ENCODE measurements at places on chromosomes 5 and 9. TPM values are rescaled to one million over a fixed set of nuclear protein-coding genes. Genes with fewer than 3 reads are reported as not detected.

DNA sequence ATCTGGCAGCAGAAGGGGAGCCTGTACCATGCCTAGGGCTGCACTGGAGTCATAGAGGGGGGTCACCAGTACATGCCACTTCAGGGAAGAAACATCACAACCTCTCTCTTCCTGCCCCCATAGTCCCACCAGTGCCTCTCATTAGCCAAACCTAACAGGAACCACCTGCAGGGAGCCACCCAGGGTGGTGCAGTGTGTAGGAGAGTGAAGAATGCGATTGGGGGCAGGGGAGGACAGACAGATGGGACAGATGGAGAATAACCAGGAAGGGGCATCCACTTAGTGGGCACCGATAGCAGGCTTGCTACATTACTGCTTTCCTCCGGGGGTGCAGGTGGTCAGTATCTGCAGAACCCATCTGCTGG lies 19.2 kb downstream of the DAPK1 start:
- DNase-seq = no peak
- H3K27me3 ChIP-seq = no peaks in the 10 kb centered on the region
- H3K4me3 ChIP-seq = no peak overlapping the region
- no peaks in the 10 kb centered on the region for H3K36me3 ChIP-seq
- no peak overlapping the region for H3K27ac ChIP-seq

DNA sequence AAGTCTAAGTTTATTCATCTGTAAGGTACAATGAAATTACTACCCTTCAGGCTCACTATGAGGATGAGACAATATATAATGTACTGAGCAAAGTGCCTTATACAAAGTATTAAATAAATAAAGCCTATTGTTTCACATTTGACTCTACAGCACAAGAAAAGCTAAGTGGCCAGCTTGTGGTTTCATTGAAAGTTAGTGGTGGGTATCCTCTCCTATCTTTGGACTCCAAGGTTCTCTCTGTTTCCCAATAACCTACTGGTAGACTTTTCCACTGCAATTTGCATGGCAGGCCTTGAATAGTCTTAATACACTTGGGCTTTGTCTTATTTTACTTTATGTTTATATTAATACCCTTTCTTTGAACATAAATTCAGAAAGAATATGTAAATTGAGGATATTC lies 262.7 kb downstream of the DEPDC1B start:
- H3K36me3 ChIP-seq = no peaks in the 10 kb centered on the region
- no peak overlapping the region for H3K4me3 ChIP-seq
- no peaks in the 10 kb centered on the region for H3K27me3 ChIP-seq

- DNase-seq = no peak
- no peak overlapping the region for H3K27ac ChIP-seq
- no peak overlapping the region for H3K4me3 ChIP-seq
Observed at GRCh38 chr5:126122942-126123341, 300.3 kb upstream of the GRAMD2B start.

DNA sequence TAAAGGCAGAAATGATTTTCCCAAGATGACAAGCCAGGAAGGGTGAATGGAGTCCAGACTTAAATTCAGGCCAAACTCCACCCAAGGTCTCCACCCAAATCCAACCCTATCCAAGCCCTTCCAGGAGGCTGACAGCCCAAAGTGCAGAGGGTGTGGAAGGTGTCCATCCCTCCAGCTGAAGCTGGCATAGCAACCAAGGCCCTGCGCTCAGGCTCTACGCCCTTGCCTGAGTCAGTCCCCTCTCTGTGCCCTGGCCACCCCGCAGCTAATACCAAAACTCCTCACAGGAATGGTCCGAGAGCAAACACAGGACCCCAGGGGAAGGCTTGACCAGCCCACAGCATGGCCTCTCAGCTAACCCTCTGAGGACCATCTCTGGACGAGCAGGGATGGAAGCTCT lies 2.1 kb downstream of the SEPTIN8 start:
- no peaks in the 10 kb centered on the region for H3K27me3 ChIP-seq
- H3K4me1 ChIP-seq = peaks cover 43% of the 10 kb centered on the region
- no peak overlapping the region for H3K27ac ChIP-seq
- no peaks in the 10 kb centered on the region for H3K36me3 ChIP-seq
- DNase-seq = no peak

GRCh38 chr5:164356790-164357189 lies 851.4 kb downstream of the MAT2B start:
- H3K36me3 ChIP-seq = no peaks in the 10 kb centered on the region
- H3K27ac ChIP-seq = no peak overlapping the region
- peaks cover 18% of the 10 kb centered on the region for H3K4me1 ChIP-seq
- H3K27me3 ChIP-seq = no peaks in the 10 kb centered on the region
- DNase-seq = no peak

- H3K27me3 ChIP-seq = no peaks in the 10 kb centered on the region
- no peaks in the 10 kb centered on the region for H3K4me1 ChIP-seq
- no peak overlapping the region for H3K4me3 ChIP-seq
Observed at GRCh38 chr5:112238473-112238872, 180.6 kb downstream of the EPB41L4A start.

DNA sequence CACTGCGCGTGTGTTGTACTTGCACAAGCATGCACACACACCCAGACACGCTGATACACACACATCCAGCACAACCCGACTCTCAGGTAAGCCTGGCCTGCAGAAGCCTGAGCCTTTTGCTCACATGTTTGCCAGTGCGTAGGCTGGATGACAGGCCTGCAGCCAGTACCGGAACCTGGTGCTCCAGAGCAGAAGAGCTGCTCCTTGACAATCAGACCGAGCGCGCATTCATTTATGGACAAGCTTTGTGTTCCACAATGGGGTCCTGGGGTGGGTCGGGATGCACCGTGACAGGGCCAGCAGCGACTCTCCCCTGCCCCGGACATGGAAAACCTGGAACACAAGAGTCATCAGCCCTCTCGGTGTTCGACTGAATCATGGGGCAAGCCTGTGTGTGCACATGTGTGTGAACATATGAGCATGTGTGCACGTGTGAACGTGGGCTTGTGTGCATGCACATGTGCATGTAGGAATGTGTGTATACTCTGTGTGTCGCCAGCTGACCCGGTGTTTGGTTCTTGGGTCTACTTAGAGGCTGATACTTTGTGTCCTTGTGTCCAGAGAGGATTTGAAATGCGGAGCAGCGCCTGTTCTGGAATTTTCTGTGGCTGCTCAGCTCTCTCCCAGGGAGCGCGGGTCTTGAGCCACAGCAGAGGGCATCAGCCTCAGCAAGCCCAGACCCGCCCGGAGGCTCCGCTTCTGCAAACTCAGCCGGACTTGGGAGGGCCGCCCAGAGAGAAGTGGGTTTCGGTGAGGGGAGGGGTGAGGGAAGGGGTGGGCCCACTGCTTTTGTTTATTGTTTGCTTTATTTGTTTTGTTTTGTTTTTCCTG lies 32.2 kb downstream of the IRX4 start:
- H3K4me3 ChIP-seq = no peak overlapping the region
- H3K27ac ChIP-seq = no peak overlapping the region
- H3K36me3 ChIP-seq = no peaks in the 10 kb centered on the region
- no peaks in the 10 kb centered on the region for H3K27me3 ChIP-seq
- DNase-seq = no peak

DNA sequence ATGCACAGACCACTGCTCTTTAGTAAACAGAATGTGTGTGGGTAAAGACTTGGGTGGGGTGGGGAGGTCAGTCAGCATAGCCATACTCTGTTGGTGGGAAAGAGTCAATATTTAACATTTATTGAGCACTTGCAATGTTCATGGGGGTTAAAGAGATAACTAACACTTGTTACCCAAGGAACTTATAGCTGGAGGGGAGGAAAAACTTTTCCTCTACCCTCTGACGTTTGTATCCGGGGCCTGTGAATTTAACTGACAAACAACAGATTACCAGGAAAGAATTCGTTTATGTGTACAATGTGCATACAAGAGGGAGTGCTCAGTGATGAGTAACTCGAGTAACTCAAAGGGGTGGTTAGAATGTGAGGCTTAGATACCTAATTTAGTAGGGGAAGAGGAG lies 6.8 kb upstream of the CLINT1 start:
- H3K27me3 ChIP-seq = no peaks in the 10 kb centered on the region
- no peaks in the 10 kb centered on the region for H3K36me3 ChIP-seq
- DNase-seq = peak; percentile 52
- no peak overlapping the region for H3K4me3 ChIP-seq

DNA sequence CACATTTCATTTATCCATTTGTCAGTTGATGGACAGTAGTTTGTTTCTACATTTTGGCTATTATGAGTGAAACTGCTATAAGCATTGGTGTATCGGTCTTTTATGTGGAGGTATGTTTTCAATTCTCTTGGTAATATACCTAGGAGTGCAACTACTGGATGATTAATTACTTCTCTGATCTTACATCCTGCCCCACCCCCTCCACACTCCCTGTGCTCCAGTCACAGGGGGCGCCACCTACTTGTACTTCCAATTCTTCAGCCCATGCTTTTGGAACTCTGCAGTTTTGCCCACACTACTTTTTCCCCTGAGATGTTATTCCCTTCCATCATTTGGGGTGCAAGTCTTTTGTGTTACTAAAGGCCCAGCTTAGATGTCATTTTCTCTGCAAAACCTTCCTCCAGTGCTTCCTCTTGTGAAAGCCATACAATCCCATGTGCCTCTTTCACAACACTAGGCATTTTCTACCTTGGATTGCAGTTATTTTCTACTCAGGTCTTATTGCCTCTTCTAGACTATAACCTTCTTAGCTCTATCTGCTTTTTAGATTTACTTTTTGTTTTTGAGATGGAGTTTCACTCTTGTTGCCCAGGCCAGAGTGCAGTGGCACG lies 42.1 kb downstream of the SEC61B start:
- H3K36me3 ChIP-seq = no peaks in the 10 kb centered on the region
- DNase-seq = no peak
- no peaks in the 10 kb centered on the region for H3K4me1 ChIP-seq
- H3K27ac ChIP-seq = no peak overlapping the region
- no peak overlapping the region for H3K4me3 ChIP-seq

- no peaks in the 10 kb centered on the region for H3K27me3 ChIP-seq
- H3K27ac ChIP-seq = peak overlapping the region; percentile 49
- peak; percentile 97 for DNase-seq
- peak overlapping the region; percentile 72 for H3K4me3 ChIP-seq
- peaks cover 10% of the 10 kb centered on the region for H3K4me1 ChIP-seq
Observed at GRCh38 chr9:122213589-122214413, 15.0 kb downstream of the LHX6 start.

DNA sequence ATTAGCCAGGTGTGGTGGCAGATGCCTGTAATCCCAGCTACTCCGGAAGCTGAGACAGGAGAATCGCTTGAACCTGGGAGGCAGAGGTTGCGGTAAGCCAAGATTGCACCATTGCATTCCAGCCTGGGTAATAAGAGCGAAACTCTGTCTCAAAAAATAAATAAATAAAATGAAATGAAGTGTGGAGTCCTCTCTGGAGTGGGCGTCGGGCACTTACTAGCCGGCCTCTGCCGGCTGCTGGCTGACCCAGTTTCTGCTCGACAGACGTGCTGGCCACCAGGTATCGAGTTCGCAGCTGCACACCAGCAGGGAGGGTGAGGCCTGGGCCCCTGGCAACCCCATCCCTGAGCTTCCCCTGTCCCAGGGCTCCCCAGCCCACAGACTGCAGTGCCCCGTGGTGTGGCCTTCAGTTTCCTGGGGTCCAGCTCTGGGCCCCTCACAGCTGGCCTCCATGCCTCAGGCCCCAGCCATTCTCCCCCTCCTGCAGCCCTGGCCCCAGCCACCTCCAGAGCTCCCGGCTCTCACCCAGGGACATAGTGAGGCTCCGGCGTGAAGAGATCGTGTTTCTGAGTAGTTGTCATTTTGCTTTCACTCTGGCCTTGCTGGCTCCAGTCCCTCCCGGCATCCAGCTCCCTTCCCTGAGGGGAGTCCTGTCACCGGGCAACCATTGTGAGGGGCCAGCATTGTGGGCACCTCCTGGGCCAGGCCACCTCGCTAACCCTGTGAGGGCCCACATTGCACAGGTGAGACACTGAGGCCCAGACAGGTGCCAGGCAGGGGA lies 3.8 kb upstream of the STPG3 start:
- H3K27ac ChIP-seq = no peak overlapping the region
- no peak overlapping the region for H3K4me3 ChIP-seq
- H3K4me1 ChIP-seq = peaks cover 12% of the 10 kb centered on the region

DNA sequence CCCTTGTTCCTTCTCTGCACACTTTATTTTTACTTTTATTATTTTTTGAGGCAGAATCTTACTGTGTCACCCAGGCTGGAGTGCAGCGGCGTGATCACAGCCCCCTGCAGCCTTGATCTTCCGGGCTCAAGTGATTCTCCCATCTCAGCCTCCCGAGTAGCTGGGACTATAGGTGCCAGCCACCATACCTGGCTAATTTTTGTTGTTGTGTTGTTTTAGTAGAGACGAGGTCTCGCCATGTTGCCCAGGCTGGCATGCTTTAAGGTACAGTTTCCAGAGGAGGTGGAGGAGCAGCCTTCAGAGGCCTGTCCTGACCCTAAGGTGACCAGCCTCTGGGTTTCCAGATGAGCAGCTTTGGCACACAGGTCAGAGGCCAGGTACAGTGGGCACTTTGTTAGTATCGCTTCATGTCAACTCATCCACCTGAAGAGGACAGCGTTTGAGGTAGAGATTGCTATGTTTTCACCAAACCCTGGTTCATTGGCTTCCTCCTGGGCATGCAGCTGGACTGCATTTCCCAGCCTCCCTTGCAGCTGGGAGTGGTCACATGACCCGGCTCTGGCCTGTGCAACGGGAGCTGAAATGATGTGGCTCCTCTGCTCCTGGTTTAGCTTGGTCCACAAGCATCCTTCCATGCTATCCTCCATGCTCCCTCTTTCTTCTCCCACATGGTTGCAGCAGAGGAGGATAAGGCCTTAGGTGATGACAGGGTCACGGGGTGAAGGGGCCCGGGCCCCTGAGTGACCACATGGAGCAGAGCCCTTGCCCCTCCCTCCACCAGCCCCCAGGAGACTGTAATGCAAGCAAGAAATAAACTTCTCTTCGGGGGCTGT lies 139.3 kb upstream of the IER5L start:
- H3K27ac ChIP-seq = no peak overlapping the region
- H3K36me3 ChIP-seq = no peaks in the 10 kb centered on the region
- H3K27me3 ChIP-seq = no peaks in the 10 kb centered on the region
- no peak for DNase-seq
- peaks cover 31% of the 10 kb centered on the region for H3K4me1 ChIP-seq

- H3K27ac ChIP-seq = no peak overlapping the region
- no peaks in the 10 kb centered on the region for H3K36me3 ChIP-seq
- H3K4me3 ChIP-seq = no peak overlapping the region
- peaks cover 10% of the 10 kb centered on the region for H3K4me1 ChIP-seq
- DNase-seq = no peak
Observed at GRCh38 chr5:151003503-151003860, 16.9 kb upstream of the GPX3 start.

DNA sequence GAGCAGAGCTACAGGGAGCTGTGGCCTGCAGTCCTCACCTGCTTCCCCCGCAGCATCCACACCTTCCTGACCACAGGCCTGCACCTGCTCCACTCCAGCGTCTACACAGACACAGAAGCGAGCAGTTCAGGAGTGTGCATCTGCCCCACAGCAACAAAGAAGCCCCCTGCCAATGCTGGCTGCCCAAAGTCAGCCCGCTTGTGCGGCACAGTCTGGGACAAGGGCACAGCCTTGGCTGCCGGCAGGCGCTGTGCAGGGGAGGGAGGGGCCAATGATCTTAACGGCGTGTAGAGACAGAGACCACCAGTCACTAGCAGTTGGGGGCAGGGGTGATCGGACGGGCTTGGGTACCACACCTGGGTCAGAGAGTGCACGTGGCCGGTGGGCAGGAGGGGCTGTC lies 6.6 kb downstream of the BRD9 start:
- DNase-seq = no peak
- no peak overlapping the region for H3K27ac ChIP-seq
- peaks cover 14% of the 10 kb centered on the region for H3K36me3 ChIP-seq
- H3K27me3 ChIP-seq = no peaks in the 10 kb centered on the region

The SLU7 gene
- 53.1 TPM for total RNA-seq

The SLC23A1 gene
- total RNA-seq = 20.4 TPM

The SH2D3C gene
- total RNA-seq = not detected

The PCAT7 gene
- 10.4 TPM for total RNA-seq

The SPINK7 gene
- total RNA-seq = not detected

The PRR16 gene
- not detected for total RNA-seq

The IL13 gene
- total RNA-seq = not detected

The EFNA5 gene
- 1.6 TPM for total RNA-seq

The GMCL2 gene
- total RNA-seq = not detected

The TMOD1 gene
- total RNA-seq = 1.1 TPM

All from Caco-2 (cell line).